ENCODE measurements at places on chromosomes 2 and 18.

DNA sequence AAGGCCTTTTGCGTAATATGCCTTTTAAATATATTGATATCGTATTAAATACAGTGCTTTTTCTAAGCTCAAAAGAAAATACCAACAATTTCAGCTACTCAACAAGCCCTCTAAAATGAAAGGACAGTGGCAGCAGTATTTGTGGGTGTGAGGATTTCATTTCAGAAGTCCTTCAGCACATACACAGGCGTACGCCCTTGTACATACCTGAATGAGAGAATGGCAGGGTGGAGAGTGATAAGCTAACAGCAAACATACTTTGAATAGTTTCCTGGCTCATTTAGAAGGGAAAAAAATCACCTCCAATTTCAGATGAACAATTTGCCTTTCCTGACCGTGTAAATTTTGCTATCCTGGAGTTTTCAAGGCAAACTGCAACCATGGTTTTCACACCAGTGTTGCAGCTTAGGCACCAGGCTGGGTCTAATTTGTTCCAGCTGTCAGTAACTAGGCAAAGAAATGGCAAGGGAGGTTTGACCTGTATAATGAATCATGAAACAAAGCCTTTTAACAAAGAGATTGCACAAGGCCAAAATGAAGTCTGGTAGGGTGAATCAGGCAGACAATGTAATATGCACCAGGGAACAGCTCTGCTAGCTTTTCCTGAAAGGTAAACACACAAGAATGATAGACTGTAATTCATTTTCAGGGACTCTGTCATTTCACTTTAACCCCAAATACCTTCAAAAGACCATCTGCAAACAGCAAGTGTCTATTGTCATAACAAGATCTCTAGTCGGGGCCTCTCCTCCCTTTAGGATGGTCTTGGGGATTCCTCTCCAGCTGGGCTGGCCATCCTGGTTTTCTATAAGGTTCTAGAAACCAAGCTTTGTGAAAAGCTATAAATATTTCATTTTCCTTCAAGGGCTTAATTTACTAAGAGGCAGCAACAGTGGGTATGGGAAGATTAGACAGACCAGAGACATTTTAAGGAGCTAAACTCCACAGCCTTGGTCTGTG lies 11.5 kb downstream of the ANKRD29 start:
- DNase-seq, result peak; percentile 68

DNA sequence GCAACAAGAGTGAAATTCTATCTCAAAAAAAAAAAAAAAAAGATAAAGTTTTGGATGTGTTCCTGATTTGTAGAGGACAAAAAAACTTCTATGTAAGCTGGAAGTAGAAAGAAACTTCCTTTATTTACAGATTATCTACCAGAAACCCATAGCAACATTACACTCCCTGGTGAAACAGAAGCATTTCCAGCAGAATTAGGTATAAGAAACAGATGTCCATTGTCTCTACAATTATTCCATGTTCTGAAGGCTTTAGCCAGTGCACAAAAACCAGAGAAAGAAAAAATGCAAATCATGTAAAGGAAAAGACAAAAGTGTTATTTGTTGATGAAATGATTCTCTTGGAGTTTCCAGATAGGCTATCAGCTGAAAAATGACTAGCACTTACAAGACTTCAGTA lies 4.9 kb downstream of the TUBB6 start:
- DNase-seq, result no peak

DNA sequence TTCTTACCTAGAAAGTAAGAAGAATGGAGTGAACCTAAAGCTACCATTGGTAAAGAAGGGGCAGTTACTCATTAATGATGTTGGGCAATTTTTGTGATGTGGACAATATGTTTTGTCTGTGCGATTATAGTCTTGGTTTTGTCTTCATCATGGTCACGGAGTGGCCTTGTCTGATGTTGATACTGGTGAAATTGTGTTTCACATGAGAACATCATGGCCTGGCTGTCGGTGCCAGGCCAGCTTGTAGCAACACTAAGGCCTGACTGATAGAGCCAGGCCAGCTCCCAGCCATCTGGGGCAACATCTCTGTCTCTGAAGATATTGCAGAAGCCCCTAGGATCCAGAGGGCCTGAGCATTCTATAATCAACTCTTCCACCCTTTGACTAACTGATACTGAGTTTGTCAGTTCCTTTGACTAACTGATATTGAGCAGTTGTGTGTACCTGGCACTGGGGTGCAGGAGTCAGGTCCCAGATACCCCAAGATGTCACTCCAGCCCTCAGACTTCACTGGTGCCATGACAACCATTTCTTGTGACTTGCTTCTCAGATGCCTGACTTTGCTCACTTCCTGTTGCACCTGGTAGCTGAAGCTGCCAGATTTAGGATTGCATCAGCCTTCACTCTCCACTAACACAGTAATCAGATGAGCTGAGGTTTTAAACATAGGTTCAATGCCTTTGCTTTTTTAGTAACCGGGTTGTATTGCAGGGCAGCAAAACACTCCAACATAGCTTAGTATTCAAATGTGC lies 62.5 kb downstream of the RPIA start:
- no peak for DNase-seq

- no peak for DNase-seq
Observed at GRCh38 chr2:47876912-47877311, 29.4 kb downstream of the FBXO11 start.

- peak; percentile 42 for DNase-seq
Observed at GRCh38 chr2:74530239-74531187, 780 bp downstream of the HTRA2 start.

- DNase-seq, result peak; percentile 26
Observed at GRCh38 chr18:52636536-52636935, 296.5 kb downstream of the DCC start.

DNA sequence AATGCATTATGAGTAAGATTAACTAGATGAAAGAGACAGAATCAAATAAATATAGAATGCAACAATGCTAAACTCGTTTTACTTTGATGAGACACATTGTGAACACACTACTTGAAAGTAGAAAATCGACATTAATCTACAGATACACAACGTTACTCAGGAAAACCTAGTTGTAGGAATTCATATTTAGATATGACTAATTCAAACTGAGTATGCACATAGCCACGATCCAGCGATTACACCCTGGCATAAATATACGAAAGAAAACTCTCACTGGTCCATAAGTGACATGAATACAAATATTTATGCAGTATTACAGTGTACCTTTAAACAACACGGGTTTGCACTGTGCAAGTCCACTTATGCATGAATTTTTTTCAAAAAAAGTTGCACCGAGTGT lies 485.6 kb downstream of the TMX3 start:
- no peak for DNase-seq

DNA sequence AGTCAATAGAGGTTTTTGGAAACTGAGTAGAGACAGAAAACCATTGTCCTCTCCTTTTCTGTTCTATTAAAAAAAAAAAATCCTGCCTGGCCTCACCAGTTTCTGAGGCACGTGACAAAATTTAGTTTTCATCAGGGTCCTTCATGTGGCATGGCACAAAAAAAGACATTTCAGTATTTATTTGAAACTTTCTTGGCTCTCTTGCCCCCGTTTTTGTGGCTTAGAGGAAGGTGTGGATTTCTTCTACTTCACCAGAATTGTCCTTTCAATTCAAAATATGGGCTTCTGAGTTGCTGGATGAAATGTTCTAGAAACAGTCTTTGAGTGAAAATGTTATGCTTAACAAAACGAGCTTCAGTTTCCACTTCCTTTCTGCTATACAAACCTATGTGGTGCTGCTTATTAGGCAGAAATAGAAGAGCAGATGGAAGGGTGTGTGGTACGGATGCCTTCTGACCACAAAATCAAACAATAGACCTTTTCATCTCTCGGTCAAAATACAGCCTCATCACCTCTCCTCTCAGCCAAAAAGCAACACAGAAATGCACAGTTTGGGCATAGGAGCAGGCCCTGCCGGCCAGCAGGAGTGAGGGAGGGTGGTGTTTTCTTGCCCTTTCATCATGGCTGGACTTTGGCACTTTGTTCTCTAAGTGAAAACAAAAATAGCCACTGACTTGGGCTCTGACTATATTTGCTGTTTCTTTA lies 89.2 kb downstream of the SH3RF3 start:
- no peak for DNase-seq

- no peak for DNase-seq
Observed at GRCh38 chr2:108460345-108461037, 11.5 kb downstream of the GCC2 start.

GRCh38 chr18:10515456-10515855 lies 10.4 kb upstream of the NAPG start:
- DNase-seq, result no peak
